Activated naive CD4-positive, alpha-beta T cell treated with Interleukin-2 at 50 U/mL for 16 hours (primary cell): ENCODE measurements at places on chromosomes 7 and 10.

- no peak for DNase-seq
Observed at GRCh38 chr7:92782855-92783254, 53.5 kb downstream of the CDK6 start.

DNA sequence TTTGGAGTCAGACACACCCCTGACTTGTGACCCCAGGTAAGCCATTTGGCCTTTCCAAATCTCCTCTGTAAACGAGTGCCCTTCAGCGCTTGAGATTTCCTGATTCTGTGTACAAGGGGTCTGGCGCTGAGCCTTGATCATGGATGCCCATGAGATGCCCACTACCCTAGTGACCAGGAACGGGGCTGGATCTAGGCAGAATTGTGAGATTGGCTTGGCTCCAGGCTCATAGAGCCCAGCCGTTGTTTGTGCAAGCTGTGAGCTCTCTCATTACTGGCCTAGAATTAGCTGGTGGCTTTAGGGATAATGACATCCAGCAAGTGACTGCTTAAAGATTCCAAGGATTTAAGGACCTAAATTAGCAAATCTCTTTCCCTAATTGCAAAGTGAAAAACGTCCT is 84.9 kb downstream of the CAMK1D start:
- DNase-seq: no peak

DNA sequence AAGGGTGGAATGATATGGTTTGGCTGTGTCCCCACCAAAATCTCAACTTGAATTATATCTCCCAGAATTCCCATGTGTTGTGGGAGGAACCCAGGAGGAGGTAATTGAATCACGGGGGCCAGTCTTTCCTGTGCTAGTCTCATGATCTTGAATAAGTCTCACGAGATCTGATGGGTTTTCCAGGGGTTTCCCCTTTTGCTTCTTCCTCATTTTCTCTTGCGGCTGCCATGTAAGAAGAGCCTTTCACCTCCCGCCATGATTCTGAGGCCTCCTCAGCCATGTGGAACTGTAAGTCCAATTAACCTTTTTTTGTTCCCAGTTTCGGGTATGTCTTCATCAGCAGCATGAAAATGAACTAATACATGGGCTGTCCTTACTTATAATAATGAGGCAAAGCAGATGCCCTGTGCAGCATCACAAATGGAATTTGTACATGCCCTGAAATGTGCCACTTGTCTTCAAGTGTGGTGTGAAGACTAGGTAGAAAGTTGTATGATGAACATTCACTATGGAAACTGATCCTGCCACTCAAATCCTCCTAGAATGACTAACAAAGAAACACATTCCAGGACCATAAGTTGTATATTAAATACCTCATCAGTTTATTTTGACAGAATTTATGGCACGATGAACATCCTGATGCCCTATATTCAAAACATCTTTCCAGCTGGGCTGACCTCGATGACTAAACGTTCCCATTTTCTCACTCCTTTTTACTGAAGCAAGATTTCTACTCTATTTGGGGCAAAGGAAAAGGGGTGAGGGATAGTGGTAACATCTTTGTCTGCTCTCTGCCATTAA is 122.8 kb upstream of the CTTNBP2 start:
- DNase-seq: no peak

DNA sequence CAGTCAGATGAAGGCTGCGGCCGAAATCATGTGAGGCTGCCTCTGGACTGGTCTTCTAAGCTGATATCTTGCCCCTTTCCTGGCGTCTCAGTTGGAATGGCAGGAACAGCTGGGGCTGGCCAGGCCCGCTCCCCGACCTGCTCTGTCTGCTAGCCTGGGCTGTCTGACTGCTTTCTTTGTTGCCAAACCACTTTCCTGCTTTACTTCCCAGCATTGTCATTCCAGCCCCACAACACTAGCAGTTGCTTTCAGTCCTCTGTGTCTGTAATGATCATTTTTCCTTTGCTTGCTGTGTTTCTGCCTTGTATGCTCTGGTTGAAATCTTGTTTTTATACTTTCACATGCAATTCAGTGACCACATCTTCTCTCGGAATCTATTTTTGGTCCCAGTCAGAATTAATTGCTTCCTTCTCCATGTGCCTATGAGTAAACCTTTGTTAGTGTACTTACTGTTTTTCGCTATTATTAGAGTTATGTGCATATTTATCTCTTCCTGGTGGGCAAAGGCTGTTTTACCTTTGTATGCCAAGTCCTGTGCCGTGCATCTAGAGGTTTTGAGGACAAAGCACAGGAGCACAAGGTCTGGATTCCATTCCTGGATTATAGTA is 21.6 kb downstream of the PRPF18 start:
- DNase-seq: no peak

GRCh38 chr10:71262027-71262426 is 49.7 kb downstream of the UNC5B start:
- DNase-seq: no peak

- no peak for DNase-seq
Observed at GRCh38 chr7:37284285-37284684, 164.4 kb downstream of the ELMO1 start.
